AG04449 (cell line): ENCODE measurements at places on chromosomes 13 and 19.

GRCh38 chr13:36616706-36617105 is 57.1 kb upstream of the SERTM1 start:
- DNase-seq = no peak

- DNase-seq = no peak
Observed at GRCh38 chr13:46855166-46855565, 41.7 kb downstream of the HTR2A start.

- DNase-seq = no peak
Observed at GRCh38 chr19:867301-867793, 7.9 kb downstream of the CFD start.

GRCh38 chr19:49475995-49476880 is 2.2 kb downstream of the FLT3LG start:
- no peak for DNase-seq

DNA sequence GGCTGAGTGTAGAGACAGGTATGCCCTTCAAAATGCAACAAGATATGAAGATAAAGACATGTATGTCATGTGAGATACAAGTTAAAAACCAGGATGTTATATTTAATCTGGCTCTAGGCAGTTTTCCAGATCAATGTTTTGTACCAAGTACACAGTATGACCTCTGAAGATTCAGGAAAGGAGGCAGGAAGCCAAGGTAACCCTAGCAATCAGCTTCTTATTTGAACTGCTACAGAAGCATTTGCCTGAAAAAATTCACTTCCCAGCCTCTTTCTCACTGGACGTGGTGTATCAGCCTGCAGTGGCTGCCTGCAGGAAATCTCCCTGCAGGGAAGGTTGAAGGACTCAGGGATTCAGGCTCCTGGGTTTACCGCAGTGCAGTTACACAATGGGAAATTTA is 24.1 kb downstream of the OLFM4 start:
- no peak for DNase-seq

DNA sequence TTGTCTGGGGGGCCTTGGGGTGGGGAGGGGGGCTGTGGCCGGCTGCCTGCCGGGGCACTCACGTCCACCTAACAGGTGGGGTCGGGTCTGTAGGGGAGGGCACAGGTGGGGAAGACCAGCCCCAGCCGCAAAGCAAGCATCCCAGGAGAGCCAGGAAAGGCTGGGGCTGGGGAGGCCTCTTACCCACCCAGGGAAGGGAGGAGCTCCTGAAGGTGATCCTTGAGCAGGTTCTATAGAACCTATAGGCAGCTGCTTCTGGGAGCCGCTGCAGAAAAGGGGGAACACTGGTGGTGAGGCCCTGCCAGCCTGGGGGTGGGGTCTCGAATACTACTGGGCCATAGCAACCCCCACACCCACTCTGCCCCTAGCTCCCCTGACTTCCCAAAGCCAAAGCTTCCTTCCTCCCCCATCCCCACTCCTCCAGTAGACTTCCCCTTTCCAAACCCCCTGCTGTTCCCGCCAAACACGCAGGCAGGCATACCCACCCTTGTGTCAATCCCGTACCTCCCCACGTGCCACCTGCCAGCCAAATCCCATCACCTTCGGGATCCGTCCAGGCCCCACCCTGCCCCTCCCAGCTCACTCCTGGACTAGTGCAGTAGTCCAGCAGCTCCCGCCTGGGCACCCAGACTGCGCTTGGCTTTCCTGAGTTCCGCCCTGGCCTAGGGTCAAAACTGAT is 5.6 kb downstream of the KLF16 start:
- no peak for DNase-seq

DNA sequence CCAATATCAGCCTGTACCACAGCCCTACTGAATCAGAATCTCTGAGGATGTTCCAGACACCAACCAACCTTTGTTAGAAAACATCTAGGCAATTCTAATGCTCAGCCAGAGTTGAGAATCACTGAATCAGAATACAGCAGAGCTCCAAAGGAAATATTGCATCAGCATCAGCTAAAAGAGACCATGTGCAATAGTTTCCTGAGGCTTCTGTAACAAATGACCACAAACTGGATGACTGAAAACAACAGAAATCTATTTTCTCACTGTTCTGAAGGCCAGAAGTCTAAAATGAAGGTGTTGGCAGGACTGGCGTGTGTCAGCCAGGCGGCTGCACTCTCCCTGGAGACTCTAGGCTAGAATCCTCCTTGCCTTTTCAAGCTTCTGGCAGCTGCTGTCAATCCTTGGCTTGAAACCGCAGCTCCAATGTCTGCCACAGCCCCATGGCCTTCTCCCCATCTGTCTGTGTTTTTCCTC is 1.2 kb upstream of the DCT start:
- DNase-seq = no peak

DNA sequence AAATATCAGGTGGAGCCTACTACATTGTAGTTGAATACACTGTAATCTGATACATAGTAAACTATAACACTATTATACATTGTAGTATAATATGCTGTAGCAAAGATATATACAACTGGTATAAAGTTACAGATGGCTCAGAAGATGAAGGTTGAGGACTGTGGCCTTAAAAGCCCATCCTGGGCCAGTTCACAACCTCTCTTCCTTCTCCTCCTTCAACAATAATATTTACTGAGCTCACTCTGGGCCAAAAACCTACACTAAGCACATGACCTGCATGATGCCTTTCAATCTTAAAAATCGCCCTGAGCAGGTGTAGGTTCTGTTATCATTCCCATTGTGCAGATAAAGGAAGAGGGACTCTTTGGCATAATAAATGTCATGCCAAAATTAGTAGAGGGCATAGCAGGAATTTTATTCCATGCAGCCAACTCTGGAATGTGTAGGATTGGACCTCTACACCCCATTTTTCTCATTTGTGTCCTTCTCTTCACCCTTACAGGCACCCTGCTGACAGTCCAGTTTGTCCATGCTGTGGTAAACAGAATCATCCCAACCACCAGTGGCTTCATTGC is 14.6 kb upstream of the SIN3B start:
- DNase-seq = no peak
